ENCODE measurements at places on chromosomes 1 and 21.

DNA sequence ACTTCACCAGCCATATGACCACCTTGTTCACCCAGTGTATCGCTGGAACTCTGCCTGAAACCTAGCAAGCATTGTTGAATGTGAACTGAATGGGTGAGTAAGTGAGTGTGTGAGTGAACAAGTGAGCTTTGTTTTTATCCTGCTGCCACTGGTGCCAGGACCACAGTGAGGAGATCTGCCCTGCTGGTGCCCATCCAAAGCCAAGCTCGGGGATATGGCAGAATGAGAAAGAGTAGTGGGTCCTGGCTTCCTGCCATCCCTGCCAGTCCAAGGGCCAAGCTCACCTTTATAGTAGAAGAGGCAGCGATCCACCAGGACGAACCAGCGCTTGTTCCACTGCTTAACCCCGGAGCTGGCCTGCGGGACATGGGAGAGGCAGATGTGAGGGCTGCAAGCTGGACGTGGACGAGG is 53.4 kb upstream of the GOLT1A start:
- no peak for DNase-seq

- no peak for DNase-seq
These were observed 138.2 kb downstream of the ZNF326 start for GRCh38 chr1:90133133-90133532.

DNA sequence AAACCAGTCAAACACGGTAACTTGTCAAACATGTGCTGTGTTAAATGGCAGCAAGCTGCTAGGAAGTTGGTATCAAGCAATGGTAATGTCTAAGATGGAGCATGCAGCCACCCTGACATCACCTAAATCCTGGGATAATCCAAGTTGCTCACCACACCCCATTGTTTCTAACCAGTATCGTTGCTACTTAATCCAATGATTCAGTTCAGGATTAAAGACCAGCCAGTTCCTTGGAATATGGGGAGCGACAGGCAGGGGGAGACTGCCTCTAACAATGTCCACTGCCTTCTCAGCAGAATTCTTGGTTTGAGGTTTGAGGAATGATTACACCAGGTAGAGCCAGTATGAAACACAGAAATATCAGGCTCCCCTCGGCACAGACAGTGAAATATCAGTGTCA is 122.1 kb upstream of the IFFO2 start:
- no peak for DNase-seq

DNA sequence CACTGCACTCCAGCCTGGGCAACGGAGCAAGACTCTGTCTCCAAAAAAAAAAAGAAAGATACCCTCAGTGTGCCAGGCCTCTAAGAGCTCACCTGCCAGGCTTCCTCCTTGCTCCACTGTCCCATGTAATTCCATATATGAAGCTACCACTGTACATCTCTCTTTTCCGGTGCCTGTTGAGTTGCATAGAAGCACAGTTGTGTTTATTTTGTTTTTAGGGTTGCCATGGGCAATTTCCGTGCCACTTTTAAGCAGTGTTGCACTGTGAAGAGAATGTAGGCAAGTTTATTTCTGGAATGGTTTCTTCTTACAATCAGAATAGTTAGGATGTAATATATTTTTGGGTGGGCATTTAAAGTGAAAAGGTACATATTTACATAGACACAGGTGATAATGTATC is 23.3 kb downstream of the MR1 start:
- no peak for DNase-seq

DNA sequence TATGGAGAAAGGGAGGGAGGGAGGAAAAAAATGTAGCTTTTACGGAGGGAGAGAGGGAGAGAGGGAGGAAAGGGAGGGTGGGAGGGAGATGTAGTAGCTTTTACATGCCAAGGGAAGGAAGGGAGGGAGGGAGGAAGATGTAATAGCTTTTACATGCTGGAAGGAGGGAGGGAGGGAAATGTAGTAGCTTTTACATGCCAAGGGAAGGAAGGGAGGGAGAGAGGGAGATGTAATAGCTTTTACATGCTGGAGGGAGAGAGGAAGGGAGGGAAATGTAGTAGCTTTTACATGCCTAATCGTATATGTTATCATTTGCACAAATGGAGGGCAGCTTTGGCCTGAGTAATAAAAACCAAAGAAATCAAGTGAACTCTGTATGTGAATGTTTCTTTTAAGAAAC is 35.6 kb downstream of the EEIG2 start:
- DNase-seq: no peak

- no peak for DNase-seq
These were observed 26.1 kb downstream of the ARMH1 start for GRCh38 chr1:44700573-44700972.

- no peak for DNase-seq
These were observed 24.2 kb downstream of the PTPRU start for GRCh38 chr1:29260531-29260930.

DNA sequence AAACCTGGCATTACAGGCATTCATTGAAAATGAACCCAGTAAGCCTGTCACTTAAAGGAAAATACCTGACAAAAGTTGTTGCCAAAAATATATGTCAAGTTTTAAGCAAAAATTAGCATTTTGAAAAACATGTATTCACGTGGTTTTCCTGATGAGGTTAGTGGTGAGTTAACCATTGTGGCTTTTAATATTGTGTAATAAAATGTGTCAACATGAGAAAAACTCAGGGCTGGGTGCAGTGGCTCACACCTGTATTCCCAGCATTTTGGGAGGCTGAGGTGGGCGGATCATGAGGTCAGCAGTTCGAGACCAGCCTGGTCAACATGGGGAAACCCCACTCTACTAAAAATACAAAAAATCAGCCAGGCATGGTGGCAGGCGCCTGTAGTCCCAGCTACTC is 731.4 kb downstream of the KCNT2 start:
- no peak for DNase-seq

- no peak for DNase-seq
These were observed 148.1 kb upstream of the USP24 start for GRCh38 chr1:55363268-55363667.

- DNase-seq: no peak
These were observed 7.1 kb upstream of the PALMD start for GRCh38 chr1:99638853-99639252.

DNA sequence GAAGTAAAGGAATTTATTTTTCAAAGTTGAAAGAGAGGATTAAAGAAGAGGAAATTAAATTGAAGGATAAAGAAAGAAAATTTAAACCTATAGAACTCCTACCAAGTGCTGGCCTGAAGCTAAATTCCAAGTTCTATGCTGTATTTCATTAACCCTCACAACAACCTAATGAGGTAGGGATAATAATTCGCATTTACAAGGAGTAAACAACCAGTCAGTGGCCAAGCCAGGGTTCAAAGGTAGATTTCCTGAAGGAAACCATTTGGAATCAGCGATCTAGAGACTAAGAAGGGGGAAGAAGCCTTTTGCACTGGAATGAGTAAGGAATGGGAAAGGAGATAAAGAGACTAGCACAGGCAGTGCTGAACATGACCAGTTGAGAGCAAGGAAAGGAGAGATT is 265.8 kb upstream of the ST6GALNAC5 start:
- DNase-seq: no peak

DNA sequence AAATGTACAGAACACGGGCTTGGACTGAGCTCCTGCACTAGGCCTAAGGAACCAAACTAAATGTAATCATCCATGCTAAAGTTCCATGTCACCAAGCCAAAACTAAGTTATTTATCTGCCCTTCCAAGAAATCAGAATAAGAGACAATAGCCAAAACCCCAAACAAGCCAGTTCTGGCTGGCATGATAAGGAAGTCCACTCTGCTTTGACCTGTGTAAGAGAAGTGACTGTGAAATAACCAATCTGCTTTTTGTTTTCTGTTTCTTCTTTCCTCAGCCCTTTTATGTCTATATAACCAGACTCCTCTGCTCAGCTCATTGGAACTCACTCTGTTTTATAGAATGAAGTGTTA is 15.1 kb downstream of the PLPPR5 start:
- DNase-seq: no peak

DNA sequence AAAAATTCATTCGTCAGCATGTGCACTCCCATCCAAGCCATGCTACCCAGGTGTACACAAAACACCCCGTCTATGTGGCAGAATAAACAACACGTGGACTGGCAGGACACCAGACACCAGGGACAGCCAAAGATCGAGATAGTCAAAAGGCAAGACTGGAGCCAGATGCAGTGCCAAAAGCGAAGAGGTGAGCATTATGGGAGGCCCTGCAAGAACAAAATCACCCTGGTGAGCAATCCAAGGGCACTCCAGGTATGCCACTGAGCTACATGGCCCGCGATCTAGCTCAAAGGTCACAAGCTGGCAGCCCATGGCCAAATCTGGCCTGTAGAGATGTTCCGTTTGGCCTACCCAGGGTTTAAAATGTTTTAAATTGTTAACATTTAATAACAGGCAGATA is 33.7 kb downstream of the PLPP3 start:
- no peak for DNase-seq

DNA sequence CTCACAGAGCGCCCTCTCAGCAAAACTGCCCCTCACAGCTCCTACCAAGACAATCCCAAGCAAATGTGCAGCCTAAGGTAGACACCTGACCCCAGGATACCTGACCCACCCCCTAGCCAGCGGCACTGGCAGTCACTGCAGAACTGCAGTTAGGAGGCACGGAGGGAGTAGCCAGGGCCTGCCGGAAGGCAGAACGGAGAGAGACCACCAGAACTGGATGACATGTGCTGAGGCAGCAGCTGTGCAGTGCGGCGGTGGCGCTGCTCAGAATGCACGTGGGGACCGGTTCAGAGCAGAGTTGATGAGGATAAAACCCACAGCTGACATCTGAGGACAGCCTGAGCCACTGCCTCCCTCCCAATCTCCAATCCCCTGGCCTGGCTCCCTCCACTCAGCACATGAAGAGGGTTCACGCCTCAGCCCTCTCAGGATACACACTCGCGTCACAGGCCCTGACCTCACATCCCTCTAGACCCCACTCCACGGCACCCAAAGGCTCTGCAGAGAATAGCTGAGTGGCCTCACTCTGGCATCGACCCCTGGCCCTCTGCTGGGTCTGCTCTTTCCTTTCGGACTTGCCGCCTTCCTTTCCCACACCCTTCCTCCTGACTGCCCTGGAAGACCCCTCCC is 29.6 kb downstream of the UBE2G2 start:
- no peak for DNase-seq

GRCh38 chr1:216732121-216732520 is 8.9 kb upstream of the ESRRG start:
- no peak for DNase-seq

GRCh38 chr1:153775458-153776327 is 486 bp downstream of the SLC27A3 start:
- DNase-seq: peak; percentile 19

- DNase-seq: no peak
These were observed 136.8 kb upstream of the F3 start for GRCh38 chr1:94678202-94678848.

- DNase-seq: peak; percentile 58
These were observed 30.9 kb downstream of the ERG start for GRCh38 chr21:38467374-38467773.

- DNase-seq: no peak
These were observed 2.8 kb upstream of the ECE1 start for GRCh38 chr1:21292984-21293536.

- DNase-seq: no peak
These were observed 37.0 kb downstream of the RSPH1 start for GRCh38 chr21:42459082-42459460.

GRCh38 chr1:224544346-224545110 is 71.6 kb upstream of the CNIH3 start:
- no peak for DNase-seq

- peak; percentile 12 for DNase-seq
These were observed 45.1 kb downstream of the FASLG start for GRCh38 chr1:172704001-172704400.

- no peak for DNase-seq
These were observed 161.0 kb upstream of the HP1BP3 start for GRCh38 chr1:20948101-20948500.

DNA sequence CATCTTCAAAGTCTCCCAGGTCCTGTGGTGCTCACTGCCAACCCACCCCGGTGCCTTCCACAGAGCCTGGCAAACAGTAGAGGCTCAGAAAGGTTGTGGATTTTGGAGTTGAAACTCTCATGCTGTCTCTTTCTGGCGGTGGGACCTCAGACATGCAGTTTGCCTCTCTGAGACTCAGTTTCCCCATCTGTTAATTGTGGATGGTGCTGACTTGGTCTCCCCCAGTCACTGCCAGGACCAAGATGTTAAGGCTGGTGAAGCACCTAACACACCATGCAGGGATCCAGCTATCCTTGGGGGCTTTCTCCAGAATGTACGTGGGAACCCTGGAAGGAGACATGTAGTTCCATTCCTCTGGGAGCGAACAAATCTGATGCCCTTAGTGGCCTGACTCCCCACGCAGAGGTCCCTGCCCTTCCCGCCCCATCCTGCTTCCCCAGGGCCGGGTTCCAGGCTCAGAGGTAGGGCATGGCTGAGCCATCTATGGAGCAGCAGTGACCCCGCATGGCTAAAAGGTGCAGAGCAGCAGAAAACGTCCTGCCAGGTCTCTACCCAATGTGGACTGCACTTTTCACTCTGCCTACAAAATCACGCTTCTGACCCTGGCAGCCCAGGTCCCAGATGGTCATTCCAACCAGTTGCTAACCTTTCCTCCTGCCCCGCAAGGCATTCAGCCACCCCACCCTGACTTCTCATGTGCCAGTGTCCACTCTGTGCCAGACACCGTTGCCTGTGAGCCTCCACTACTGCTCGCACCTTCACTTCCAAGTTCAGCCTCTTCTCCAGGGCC is 9.2 kb upstream of the TTC22 start:
- DNase-seq: peak; percentile 33

GRCh38 chr1:171788696-171789095 is 7.2 kb downstream of the METTL13 start:
- no peak for DNase-seq

GRCh38 chr1:9143250-9143649 is 14.3 kb upstream of the GPR157 start:
- no peak for DNase-seq

DNA sequence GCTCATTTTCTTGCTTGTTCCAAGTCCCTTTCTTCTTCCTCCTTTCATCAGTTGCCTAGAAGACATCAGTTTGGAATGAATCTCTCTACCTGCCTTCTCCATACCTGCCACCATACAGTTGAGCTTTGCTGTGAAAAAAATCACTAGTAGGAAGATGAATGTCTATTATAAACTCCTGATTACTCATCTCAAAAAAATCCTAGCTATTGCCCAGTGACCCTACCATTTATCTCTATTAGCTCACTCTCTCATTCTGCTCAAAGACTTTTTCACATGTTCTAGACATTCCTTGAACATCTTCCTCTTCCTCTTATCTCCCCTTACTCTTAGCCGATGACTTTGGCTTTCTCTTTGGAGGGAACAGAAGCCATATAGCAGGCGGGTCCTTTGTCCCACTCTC is 49.7 kb upstream of the HMGB4 start:
- no peak for DNase-seq

Measured in bone marrow (tissue), 2 donors.